ENCODE measurements at places on chromosomes 7 and 10.

- DNase-seq: no peak
Observed at GRCh38 chr10:115674496-115674895, 581.3 kb downstream of the ATRNL1 start.

DNA sequence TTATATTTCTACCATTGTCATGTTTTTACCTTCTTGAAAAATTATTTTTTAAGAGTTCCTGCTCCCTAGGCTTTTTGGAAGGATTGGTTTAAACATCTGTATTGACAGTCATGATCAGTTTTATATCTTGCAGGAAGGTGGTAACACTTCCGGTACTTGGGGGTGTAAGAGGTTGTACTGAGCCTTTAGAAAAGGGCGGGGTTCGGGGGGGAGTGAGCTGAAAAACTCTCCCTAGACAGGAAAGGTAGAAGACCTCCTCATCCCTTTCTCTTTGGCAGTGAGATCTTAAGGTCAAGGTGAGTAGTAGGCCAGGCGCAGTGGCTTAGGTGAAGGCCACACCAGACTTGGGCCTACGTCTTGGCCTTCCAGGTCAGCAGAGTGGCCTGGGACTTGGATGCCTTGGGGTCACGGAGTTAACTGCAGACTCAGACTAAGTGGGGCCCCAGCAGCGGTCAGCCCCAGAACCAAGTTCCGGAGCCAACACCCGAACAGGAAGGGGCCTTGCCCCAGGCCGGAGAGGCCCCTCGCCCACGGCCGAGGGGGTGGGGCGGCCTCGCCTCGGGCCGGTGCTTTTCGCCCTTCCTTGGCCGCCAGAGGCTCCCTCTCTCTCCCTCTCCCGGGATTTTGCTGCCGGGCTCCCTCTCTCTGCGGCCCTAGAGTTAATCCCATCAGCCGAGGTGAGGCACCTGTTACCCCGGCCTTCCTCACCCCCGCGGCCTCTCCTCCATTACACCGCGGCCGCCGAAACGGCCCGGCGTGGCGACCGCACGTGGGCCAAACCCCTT is at the start of gene PPP1R9A:
Gene PPP1R9A (plus strand): TSS at position 569 of the 785 bp plus-strand sequence. CDS start 2,520 bp downstream, outside the sequence.
- DNase-seq: peak; percentile 17

GRCh38 chr7:577741-578370 is 58.2 kb upstream of the PDGFA start:
- no peak for DNase-seq

GRCh38 chr7:155792315-155792960 is 19.8 kb downstream of the SHH start:
- DNase-seq: no peak

GRCh38 chr10:72058989-72059842 is 29.1 kb downstream of the SPOCK2 start:
- DNase-seq: no peak

DNA sequence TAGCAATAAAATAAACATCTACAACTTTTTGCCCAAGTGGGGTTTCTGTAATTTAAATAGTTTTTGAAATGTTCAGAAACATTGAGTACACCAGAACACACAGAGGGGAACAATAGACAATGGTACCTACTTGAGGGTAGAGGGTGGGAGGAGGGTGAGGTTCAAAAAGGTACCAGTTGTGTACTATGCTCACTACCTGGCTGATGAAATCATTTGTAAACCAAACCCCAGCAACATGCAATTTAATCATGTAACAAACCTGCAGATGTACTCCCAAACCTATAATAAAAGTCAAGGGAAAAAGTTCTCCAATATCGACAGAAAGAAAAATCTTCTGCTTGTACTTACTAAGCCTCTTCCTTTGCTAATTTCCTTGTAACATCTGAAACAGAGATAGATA is 4.2 kb upstream of the TES start:
- DNase-seq: no peak

DNA sequence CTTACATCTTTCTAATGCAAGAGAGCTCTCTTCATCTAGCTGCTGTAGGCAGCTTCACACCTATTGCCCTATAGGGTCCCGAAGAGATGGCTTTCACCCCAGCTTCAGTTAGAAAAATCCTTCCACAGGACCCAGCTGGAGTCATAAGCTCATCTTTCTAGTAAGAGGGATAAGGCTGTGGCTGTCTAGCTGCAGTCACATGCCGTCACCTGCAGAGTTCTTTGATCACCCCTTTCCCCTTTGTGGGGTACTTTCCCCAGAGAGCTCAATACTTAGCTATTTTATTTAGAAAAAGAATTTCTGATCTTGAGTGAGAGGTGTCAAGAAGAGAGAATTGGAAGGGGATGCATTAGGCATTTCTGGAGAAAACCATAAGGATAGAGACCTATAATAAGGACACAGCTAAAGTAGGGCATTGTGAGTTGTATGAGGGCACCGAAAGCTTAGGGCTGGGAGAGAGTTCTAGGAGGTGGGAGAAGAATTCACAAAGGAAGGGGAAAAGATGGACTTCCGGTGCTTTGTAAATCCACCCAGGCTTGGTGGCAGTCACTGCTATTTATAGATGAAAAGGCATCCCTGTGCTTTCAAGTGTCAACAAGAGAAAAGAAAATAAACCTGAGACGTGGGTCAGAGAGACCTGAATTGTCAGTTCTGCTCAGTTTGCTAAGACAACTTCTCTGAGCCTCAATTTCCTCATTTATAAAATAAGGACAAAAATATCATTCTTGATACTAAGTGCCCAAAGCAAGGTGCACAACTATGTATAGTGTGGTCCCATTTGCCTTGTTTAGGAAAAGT is 11.1 kb upstream of the ST8SIA6 start:
- no peak for DNase-seq

DNA sequence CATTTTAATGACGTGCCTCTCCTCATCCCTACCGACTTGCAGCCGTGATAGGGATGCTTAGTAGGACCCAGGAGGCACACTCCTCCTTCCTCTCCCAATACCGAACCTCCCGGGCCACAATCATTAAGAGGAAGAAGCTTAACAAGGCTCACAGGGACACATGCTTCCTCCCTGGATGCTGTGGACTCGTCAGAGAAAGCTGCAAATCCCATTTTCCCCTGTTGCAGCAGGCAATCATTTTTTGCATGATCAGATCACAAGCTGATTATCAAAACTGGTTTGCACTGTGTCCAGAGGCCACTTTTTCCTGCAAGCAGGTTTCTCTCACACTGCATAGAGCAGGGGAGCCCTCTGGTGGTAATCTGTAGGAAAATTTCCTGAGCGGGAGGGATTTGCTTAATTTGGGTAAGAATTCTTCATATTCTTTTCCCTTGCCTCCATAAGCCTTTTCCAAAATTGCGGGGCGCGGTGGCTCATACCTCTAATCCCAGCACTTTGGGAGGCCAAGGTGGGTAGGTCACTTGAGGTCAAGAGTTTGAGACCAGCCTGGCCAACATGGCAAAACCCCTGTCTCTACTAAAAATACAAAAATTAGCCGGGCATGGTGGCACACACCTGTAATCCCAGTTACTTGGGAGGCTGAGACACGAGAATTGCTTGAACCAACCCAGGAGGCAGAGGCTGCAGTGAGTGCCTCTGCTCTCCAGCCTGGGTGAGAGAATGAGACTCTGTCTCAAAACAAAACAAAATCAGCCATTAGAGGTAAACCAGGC is 16.1 kb upstream of the LAMB4 start:
- DNase-seq: peak; percentile 21

DNA sequence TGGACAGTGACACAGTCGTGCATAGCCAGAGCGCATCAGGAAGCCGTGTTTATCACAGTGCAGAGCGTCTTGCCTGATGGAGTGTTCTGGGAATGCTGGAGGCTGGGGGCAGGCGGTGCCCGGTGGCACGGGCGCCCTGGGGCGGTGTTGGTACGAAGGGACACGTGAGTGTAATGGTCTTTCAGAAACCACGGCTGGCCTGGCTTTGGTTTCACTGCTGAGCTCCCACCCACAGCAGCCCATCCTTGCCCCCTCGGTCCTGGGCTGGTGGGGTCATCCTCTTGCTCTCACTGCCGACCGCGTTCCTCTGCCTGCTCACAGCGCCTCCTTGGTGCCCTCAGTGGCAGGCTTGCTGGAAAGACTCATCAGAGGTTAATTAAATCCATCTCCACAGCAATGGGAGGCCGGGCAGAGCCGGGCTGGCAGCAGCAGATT is 50.6 kb downstream of the NKX6-2 start:
- DNase-seq: no peak

GRCh38 chr7:85396676-85397075 is 209.8 kb upstream of the SEMA3D start:
- no peak for DNase-seq

GRCh38 chr7:155184923-155185322 is 112.8 kb upstream of the INSIG1 start:
- no peak for DNase-seq

All from DMS153 (cell line).